Effector memory CD8-positive, alpha-beta T cell (primary cell): ENCODE measurements at places on chromosomes 13 and 19.

- peak; percentile 58 for DNase-seq
- H3K4me3 ChIP-seq: peak overlapping the region; percentile 88
- peaks cover 32% of the 10 kb centered on the region for H3K4me1 ChIP-seq
- H3K36me3 ChIP-seq: peaks cover 12% of the 10 kb centered on the region
- peak overlapping the region; percentile 92 for H3K27ac ChIP-seq
- no peaks in the 10 kb centered on the region for H3K27me3 ChIP-seq
These were observed 375 bp downstream of the ANKRD10 start for GRCh38 chr13:110914331-110915056.

- H3K4me1 ChIP-seq: peaks cover 10% of the 10 kb centered on the region
- no peaks in the 10 kb centered on the region for H3K27me3 ChIP-seq
- no peak overlapping the region for H3K27ac ChIP-seq
- H3K4me3 ChIP-seq: no peak overlapping the region
- H3K36me3 ChIP-seq: no peaks in the 10 kb centered on the region
These were observed 119.7 kb downstream of the ABCC4 start for GRCh38 chr13:95181586-95181985.

- H3K4me1 ChIP-seq: peaks cover 37% of the 10 kb centered on the region
- no peak overlapping the region for H3K4me3 ChIP-seq
- H3K27me3 ChIP-seq: no peaks in the 10 kb centered on the region
These were observed 58.4 kb upstream of the C13orf46 start for GRCh38 chr13:114032126-114032799.

GRCh38 chr19:5624018-5624663 lies 1.3 kb downstream of the SAFB start:
- H3K27ac ChIP-seq: peak overlapping the region; percentile 100
- peak overlapping the region; percentile 100 for H3K4me3 ChIP-seq
- peaks cover 80% of the 10 kb centered on the region for H3K36me3 ChIP-seq
- DNase-seq: no peak

DNA sequence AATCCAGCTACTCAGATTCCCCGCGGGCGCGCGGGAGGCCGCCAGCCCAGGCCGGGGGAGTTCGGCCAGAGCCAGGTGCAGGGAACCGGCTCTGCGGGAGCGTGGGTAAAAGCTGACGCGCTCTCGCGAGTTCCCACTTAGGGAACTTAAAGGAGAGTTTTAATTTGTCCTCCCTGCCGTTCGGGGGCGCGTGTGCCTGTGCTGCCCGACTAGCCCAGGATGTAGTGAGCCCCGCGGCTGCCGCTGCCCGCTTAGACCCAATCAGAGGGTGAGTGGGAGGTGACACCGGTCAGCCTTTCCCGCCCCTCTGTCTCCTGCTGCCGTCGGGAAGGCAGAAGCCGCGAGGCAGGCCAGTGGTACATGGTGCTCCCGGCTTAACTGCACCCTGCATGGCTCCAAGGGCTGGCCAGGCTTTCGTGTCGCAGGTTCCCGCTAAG lies 36.0 kb upstream of the NEK3 start:
- H3K4me1 ChIP-seq: peaks cover 15% of the 10 kb centered on the region
- no peaks in the 10 kb centered on the region for H3K27me3 ChIP-seq
- peak overlapping the region; percentile 95 for H3K27ac ChIP-seq
- peaks cover 26% of the 10 kb centered on the region for H3K36me3 ChIP-seq

- peaks cover 57% of the 10 kb centered on the region for H3K4me1 ChIP-seq
- no peaks in the 10 kb centered on the region for H3K27me3 ChIP-seq
- DNase-seq: no peak
- H3K36me3 ChIP-seq: peaks cover 59% of the 10 kb centered on the region
- H3K4me3 ChIP-seq: peak overlapping the region; percentile 94
These were observed 2.9 kb downstream of the UPF1 start for GRCh38 chr19:18834644-18834984.

- peaks cover 2% of the 10 kb centered on the region for H3K4me1 ChIP-seq
- no peak overlapping the region for H3K27ac ChIP-seq
- peaks cover 8% of the 10 kb centered on the region for H3K36me3 ChIP-seq
- no peak for DNase-seq
- H3K4me3 ChIP-seq: no peak overlapping the region
These were observed 5.3 kb upstream of the ZNF497 start for GRCh38 chr19:58367698-58368454.

GRCh38 chr13:32802159-32802558 lies 214.1 kb upstream of the KL start:
- DNase-seq: no peak
- no peak overlapping the region for H3K27ac ChIP-seq
- H3K27me3 ChIP-seq: peaks cover 25% of the 10 kb centered on the region
- no peak overlapping the region for H3K4me3 ChIP-seq

GRCh38 chr13:78015782-78016181 lies 97.2 kb upstream of the EDNRB start:
- H3K4me1 ChIP-seq: peaks cover 2% of the 10 kb centered on the region
- H3K27me3 ChIP-seq: peaks cover 6% of the 10 kb centered on the region
- H3K36me3 ChIP-seq: no peaks in the 10 kb centered on the region
- H3K27ac ChIP-seq: no peak overlapping the region
